Kasumi-1 (cell line): ENCODE measurements at places on chromosomes 16 and 17.

DNA sequence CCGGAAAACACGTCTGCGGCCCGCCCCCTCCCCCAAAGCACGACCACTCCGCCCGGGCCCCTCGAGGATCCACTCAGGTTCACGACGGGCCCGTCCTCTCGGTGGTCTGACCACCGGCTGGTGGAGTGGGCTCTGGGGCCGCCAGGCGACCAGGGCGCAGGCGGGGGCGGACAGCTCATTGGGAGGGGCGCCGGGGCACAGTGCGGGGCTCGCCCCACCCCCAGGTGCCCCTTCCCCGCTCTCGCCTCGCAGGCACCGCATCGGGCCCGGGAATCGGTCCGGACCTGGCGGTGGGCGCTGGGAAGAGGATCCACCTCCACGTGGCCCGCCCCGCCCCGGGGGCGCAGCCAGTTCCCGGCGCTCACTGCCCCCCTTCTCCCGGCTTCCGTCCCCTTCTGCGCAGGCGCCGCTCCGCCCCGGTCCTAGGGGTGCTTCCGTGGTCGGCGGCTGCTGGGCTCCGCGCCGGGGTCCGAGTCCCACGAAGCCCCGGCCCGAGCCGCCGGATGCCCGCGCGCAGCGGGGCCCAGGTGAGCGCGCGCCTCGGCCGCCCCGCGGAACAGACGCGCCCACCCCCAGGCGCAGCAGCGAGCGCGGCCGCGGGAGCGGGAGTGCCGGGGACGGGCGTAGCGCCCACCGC lies at the start of gene MPG:
Gene MPG, plus strand, starts transcription at position 419 of the 637 bp plus-strand sequence. Its CDS starts 85 bp downstream, at position 504.
- DNase-seq: no peak

GRCh38 chr17:76383546-76384221 lies 725 bp upstream of the SPHK1 start:
- peak; percentile 71 for DNase-seq

- DNase-seq: no peak
These were observed 179.1 kb downstream of the ABCC12 start for GRCh38 chr16:47976636-47977210.

DNA sequence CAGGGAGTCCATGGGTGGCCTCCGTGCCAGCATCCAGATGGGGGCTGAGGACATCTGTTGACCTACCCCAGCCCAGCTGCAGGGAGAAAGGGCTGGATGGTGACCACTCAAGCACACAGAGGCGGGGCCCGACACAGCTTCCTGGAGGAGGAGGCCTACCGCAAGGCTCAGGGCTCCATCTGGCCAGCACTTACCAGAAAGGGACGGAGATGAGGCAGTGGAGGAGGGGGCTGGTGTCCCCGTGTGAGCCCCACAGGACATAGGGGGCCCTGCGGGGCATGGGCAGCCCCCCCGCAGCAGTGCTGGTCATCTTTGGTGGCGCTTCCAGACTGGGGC lies 147.5 kb upstream of the CIBAR2 start:
- DNase-seq: no peak

- DNase-seq: no peak
These were observed 552.7 kb upstream of the PSMD7 start for GRCh38 chr16:73743665-73744496.

DNA sequence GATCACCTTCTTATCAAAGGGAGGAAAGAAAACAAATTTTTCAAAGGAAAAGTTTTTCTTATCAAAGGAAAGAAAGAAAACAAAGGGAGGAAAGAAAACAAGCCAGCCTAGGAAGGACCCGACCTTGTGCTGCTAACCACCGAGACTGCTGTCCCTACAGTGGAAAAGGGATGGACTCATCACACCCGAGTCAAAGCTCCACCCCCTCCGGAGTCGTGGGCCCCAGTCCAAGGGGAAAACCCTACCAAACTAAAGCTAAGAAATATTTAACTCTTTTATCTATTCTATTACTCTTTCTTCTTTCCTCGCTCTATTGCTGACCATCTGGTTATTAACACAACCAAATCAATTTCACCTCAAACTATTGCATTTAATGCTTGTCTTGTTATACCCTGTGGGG lies 6.1 kb upstream of the ENDOV start:
- no peak for DNase-seq

DNA sequence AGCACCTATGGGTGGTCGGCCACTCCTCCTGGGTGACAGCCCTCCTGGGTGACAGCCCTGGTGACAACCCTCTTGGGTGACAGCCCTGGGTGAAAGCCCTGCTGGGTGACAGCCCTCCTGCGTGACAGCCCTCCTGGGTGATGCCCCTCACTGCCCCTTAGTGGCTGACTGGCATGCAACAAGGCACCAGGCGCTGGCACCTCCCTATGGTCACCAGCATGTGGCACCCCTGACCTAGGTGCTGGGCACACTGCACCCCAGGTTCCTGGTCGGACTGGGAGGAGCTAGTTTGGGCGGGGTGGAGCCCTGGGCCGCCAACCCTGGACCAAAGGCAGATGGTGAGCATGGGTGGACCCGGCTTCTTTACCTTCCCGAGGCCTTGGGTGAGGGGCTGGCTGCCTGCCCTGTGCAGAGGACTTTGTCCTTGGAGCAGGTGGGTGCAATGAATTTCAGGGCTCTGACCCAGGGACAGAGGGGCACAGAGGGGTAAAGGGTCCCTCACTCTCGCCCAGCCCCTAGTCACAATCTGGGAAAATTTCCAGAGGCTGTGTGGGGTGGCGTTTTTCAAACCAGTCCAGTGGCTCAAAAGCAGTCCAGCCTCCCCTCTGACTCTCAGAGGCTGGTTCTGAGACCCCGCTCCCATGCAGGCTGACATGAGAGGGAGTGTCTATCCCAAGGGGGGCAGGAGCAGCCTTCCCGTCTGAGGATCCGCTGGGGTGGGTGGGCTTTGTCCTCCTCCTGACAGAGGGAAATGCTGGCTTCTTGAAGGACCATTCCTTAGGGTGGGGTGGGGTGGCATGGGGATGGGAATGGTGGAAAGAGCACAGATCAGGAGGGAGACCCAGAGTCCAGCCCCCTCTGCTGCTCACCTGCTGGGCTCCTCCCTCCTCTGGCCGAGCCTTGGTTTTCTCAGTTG lies 25.9 kb upstream of the TNFRSF13B start:
- peak; percentile 34 for DNase-seq

GRCh38 chr16:81429045-81429521 lies 15.5 kb upstream of the CMIP start:
- peak; percentile 57 for DNase-seq

DNA sequence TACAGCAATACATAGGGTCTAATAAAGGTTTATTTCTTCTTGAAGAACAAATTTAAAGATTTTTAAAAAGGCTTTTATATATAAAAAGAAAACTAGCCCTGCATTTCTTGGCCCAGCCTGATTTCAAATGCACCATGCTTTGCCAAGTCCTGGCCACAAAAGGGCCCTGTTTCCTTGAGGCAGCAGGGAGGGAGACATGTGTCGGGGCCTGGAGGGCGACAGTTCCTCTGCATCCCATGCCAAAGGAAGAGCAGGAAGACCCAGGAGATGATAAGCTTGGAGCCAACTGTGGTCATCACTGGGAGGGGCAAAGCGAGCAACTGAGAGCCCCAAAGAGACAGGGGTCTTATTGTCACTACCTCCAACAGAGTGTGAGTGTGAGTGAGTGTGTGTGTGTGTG lies 571.5 kb upstream of the PSMD7 start:
- DNase-seq: no peak
